ENCODE measurements at places on chromosomes 7 and 10. TPM values are rescaled to one million over a fixed set of nuclear protein-coding genes. Genes with fewer than 3 reads are reported as not detected.

DNA sequence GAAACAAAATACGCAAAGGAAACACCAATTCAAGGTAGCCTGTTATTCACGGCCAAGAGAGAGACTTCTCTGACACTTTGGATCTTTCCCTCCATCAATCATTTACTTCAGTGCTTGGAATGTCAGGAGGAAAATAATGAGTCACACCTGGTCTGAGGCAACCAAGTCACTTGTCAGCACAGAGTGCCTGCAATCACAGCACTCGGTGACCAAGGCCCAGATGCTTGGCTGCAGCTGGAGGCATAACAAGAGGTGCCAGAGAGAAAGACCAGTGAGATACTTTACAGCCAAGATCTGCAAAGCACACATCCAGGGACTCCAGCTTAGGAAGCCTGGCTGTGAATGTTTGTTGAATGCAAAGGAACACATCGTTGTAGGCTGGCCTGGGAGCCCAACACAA, 33.9 kb downstream of the ASB13 start:
- DNase-seq: peak; percentile 84

GRCh38 chr7:105887569-105888189, 11.3 kb upstream of the ATXN7L1 start:
- DNase-seq: no peak

DNA sequence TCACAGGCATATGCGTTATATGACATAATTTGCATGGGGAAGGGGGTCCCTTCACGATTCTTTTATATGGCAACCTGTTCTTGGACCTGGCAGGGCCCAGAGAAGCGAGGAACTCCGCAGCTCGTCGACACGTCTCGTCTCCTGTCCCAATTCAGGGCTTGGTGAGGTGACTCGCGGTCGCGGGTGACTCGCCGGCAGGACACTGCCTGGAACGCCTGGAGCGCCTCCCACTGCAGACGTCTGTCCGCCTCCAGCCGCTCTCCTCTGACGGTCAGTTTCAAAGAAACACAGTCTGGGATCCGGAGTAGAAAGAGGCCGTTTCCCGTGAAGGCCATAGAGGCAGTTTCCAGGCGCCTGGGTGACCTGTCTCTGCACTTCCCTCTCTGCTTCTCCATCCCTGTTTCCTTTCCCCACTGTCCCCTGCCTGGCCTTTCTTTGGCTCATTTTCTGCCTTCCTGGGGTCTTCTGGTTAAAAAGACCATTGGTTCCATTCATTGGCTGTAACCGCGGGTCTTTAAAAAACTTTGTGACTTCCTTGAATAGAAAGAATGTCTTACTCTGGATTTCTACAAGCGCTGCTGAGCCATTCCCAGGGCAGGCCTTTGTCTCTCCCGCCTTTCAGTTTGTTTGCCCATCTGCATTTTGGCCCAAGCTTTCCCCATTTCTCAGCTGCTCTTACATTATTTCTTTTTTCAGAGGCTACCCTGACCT, 1.2 kb downstream of the UPP1 start:
- peak; percentile 27 for DNase-seq

- DNase-seq: no peak
Measured at GRCh38 chr10:16742165-16742960, 74.9 kb downstream of the RSU1 start.

GRCh38 chr7:105752671-105753275, 123.6 kb downstream of the ATXN7L1 start:
- DNase-seq: no peak

- no peak for DNase-seq
Measured at GRCh38 chr10:15562578-15562977, 157.1 kb downstream of the ITGA8 start.

GRCh38 chr10:78747401-78748234, 321.1 kb upstream of the ZMIZ1 start:
- peak; percentile 45 for DNase-seq

- no peak for DNase-seq
Measured at GRCh38 chr10:90884431-90884830, 12.7 kb downstream of the RPP30 start.

GRCh38 chr10:68007356-68007755, 67.7 kb downstream of the HERC4 start:
- no peak for DNase-seq

- DNase-seq: no peak
Measured at GRCh38 chr7:50376056-50376820, 71.7 kb downstream of the IKZF1 start.

DNA sequence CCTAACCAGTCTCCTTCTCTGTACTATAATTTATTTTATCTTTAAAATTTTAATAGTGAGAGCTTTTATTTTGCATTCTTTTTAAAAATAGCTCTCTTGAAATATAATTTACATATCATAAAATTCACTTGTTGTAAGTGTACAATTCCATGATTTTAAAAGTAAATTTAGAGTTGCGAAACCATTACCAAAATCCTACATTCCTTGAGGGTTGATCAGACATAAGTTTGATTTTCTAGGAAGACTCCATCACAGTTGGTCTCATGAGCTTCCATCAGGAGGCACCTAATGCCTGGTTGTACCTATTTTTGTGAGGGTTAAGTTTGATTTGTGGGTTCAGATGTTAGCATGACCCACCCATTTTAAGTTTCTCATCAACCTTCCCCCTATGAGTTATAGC, 108.1 kb downstream of the BMPER start:
- DNase-seq: no peak

GRCh38 chr10:125747417-125747816, 27.9 kb downstream of the EDRF1 start:
- DNase-seq: no peak

GRCh38 chr10:97598407-97599271, 9.1 kb downstream of the C10orf62 start:
- DNase-seq: no peak

GRCh38 chr7:34718867-34719266, 60.8 kb downstream of the NPSR1 start:
- peak; percentile 35 for DNase-seq

- no peak for DNase-seq
Measured at GRCh38 chr10:101273330-101273729, 44.1 kb upstream of the LBX1 start.

DNA sequence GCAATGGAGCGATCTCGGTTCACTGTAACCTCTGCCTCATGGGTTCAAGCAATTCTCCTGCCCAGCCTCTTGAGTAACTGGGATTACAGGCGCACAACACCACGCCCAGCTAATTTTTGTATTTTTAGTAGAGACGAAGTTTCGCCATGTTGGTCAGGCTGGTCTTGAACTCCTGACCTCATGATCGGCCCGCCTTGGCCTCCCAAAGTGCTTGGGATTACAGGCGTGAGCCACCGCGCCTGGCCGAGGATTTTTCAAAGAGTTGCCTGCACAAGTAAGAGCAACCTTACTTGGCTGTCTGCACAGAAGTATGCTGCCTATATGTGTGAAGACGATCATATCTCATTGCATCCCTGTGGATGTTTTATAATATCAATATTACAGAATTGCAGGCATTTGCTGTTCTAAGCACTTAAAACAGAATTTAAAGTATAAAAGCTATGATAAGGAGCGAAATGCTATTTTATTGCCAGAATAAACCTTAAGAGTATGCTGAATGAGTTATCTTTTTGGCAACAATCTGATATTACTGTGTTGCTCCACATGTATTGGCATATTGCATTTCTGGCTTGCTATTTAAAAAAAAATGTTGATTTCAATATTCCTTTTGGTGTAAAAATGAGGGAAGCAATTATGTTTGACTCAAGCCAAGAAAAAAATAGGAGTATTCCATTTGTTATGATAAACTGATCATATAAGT, 379.4 kb upstream of the SEMA3D start:
- no peak for DNase-seq

EN2 gene
- total RNA-seq: 2.6 TPM

FAM131B gene
- 7.2 TPM for total RNA-seq

FAM13C gene
- 9.4 TPM for total RNA-seq

GPR158 gene
- 5.3 TPM for total RNA-seq

HKDC1 gene
- total RNA-seq: not detected

ABCA13 gene
- total RNA-seq: 5.5 TPM

MAGI2 gene
- total RNA-seq: 51.5 TPM

SYCE1 gene
- 2.6 TPM for total RNA-seq
